MG63 (cell line): ENCODE measurements at places on chromosomes 4 and X.

DNA sequence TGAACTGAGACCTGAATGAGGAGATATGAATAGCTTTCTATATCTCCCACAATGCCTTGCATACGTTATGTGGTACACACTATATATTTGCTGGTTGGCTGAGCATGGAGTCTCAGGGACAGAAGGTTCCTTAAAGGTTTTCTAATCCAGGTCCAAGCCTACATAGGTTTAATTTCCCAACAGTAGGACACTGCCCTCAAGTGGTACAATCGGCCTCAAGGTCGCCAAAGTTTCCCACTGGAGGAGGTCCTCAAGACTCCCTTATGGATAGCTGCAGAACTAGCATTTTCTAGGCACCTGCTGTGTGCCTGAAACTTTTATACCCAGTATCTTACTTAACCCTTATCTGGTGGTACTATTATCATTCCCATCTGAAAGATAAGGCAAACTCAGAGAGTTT is 21.0 kb upstream of the EFNB1 start:
- DNase-seq, result no peak

DNA sequence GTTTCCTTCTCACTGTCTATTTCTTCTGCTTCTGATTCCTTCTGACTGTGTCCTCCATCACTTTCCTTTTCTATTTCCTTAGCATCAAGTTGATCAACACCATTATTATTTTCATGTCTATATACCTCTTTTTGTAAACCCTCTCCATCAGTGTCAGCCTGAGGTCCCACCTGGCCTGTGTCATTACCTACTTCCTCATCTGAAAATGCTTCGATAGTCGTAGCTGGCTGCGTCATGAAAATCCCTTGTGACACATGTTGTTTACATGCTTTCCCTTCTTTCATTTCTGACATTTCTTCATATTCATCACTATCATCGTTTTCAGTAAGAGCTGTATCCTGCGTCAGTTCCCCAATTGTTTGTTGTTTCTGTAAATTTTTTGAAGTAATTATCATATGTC is 39.6 kb downstream of the RPGR start:
- DNase-seq, result no peak

GRCh38 chrX:150364347-150365050 is 1.4 kb downstream of the MAMLD1 start:
- peak; percentile 22 for DNase-seq

GRCh38 chrX:2373615-2374014 is 127.2 kb downstream of the DHRSX start:
- DNase-seq, result no peak

GRCh38 chr4:122914292-122914904 is 8.0 kb downstream of the NUDT6 start:
- DNase-seq, result no peak

DNA sequence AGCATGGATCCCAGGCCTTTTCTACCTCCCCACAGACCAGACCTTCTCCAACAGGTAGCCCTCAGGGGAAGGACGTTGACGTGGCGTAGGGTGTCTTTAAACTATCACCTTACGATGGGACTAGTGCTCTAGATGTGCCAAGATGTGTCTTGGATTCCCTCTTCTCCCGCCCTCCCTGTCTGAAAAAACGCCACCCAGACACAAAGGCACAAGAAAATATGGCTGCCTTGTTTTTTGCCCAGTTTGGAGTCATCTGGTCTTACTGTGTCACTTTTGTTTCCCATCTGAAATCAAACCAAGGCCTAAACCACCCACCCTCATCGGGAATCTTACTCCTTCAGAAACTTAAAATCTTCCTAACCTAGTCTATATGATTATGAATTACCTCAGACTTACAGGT is 235.4 kb downstream of the OR13H1 start:
- no peak for DNase-seq

- DNase-seq, result no peak
Observed at GRCh38 chrX:136839196-136839595, 41.3 kb downstream of the RBMX start.

- peak; percentile 3 for DNase-seq
Observed at GRCh38 chr4:30380404-30380998, 339.7 kb upstream of the PCDH7 start.
